Cortex of kidney (tissue), 1 donor: ENCODE measurements at places on chromosomes 1 and 21.

DNA sequence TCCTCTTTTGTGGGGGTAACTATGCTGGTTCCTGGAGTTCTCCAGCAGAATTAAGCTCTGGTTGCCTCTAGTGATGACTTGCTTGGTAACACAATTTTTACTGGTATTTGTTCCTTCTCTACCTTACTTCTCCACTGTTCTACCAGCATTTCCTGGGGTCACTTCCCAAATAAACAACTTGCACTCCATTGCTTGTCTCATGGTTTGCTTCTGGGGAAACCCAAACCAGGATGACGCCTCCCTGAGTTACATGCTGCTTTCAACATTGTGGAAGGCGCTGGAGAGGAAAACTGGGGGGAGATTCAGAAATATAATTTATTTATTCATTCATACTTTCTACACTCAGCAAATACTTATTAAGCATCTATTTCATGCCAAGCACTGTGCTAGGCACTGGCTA, 55.3 kb upstream of the AK4 start:
- no peak for DNase-seq

DNA sequence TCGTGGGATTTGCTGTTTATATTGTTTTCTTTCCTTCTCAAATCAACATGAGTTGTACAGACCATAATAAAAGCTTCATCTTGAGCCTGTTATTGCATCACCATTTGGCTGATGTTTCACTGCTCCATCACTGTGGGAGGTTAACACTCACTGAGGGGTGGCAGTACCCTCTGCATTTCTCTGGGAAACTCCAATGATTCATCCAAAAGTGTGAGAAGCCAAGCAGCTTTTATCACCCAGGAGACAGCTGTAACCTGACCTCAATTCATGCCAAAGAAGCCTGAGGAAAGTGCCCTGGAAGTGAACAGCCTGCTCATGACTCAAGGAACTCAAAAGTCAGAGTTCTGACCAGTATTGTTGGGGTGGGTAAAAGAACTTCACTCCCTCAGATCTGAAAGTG, 84.1 kb downstream of the GPR88 start:
- no peak for DNase-seq

GRCh38 chr1:246417813-246418564, 89.1 kb downstream of the SMYD3 start:
- no peak for DNase-seq

DNA sequence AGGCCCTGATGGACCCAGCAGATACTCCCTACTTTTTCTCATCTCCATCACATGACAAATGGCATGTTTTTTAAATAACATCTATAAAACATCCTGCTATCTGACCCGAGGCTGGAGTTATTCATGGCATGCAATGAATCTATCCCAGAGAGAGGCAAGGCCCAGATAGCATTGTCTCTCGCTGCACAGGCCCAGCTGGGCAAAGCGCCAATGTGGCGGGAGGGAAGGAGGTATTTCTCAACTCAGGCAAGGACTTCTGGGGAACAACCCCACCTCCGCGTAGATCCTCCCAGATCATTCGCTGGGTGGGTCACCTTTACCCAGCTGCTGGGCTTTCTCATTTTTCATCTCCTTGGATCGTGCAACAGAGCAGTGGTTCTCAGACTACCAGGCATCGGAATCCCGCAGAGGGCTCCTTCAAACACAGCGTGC, 59.8 kb downstream of the ERG start:
- no peak for DNase-seq

DNA sequence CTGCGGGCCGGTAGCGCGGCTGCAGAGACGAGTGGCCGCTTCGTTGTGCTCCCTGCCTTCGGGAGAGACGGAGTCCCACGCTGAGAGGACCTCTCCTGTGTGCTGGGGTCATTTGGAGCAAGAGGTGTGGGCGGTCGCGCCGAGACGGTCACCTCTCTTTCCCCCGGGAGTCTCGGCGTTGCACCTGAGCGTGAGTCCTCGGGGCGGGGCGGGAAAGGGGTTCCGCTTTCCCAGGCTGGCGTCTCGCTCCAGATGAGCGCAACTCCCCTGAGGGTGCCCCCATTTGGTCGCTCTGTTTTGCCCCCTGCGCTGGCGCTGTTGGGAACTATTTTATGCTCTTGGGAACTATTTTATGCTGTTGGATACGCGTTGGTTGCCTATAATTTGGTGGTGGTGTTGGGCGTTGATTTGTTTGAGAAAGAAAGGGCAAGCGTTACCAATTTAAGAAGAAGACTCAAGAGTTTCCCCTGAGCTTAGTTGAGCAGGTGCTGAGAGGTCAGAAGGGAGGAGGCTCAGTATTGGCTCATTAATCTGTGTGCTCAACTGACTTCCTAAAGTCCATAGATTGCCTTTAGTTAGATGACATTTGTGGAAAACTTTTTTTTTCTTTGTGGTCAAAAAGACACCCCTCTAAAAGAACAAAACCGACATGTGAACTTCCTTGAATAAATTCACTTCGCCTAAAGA, 683 bp downstream of the LRRC8B start:
- DNase-seq = no peak

DNA sequence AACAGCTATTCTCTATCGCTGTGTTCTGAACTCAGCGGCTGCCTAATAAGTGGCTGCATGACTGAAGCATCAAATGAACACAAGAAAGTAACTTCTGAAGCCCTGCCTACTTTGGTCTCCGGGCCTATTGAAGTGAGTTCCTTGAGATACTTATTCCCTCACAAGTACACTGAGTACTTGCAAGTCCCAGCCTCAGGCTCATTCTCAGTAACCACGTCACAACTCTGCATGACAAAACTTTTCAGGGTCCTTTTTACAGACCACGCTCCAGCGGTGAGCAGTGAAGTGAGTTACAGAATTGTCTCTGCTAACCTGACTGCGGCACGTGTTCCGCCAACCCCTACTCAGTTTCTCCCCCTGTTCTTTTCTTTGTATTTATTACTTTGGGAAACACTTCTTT, 1342.7 kb upstream of the ADGRL4 start:
- no peak for DNase-seq

GRCh38 chr21:38861056-38861455, 55.3 kb downstream of the ETS2 start:
- DNase-seq = no peak

DNA sequence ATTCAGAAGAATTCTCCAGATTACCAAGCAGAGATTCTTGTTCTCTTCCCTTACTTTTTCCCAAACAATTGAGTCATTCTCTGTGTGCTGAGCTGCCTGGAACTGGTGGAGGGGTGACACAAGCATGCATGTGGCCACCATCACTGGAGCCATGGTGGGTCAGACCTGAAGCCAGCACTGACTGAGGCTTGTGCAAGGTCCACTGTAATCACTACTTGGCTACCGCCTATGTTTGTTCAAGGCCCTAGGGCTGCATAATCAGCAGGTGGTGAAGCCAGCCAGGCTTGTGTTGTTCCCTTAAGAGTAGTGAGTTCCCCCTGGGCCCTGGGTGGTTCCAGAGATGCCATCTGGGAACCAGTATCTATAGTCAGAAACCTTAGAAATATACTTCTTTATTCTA, 183.8 kb downstream of the DNAH14 start:
- no peak for DNase-seq

DNA sequence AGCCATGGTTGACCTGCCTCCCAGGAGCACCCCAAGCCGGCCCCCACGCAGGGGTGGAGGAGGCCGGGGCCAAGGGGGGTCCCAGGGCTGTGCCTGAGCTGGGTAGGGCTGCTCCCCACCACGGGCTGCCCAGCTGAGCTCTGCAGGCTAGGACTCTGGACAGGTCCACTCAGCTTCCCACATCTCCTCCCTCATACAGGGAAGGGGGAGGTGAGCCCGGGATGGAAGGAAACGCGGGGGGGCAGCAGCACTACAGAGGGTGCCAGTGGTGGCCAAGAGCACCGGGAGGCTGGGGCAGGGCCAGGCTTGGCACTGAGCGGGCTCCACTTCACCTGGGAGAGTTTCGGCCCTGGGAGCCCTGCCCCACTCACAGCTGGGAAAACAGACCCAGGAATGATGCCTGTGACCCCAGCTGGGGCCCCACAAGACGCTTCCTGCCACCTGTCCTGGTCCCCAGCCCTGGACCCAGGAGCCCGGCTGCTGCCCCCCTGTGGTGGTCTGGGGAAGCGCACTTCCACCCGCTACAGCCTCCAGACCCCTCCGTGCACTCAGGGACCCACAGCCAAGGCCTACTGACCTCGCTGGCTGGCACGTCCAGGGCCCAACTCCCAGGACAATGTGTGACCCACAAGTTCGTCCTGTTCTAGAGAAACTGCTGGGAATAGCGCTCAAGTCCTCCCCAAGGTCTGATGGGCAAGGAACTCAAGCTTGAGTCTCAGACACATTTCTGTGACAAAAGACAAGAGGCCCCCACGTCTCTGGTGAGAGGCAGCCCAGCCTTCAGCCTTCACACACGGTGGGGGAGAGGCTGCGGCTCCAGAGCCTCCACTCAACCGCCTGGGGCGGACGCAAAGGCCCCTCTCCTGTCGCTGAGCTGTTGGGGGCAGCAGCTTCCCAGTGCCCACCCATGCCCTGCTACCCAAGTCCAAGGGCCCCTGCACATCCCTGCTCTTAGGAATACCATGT, 3.0 kb downstream of the AURKAIP1 start:
- no peak for DNase-seq

GRCh38 chr1:197149340-197149739, 2.9 kb upstream of the ASPM start:
- DNase-seq = no peak

GRCh38 chr1:199302554-199302953, 663.7 kb downstream of the PTPRC start:
- no peak for DNase-seq

DNA sequence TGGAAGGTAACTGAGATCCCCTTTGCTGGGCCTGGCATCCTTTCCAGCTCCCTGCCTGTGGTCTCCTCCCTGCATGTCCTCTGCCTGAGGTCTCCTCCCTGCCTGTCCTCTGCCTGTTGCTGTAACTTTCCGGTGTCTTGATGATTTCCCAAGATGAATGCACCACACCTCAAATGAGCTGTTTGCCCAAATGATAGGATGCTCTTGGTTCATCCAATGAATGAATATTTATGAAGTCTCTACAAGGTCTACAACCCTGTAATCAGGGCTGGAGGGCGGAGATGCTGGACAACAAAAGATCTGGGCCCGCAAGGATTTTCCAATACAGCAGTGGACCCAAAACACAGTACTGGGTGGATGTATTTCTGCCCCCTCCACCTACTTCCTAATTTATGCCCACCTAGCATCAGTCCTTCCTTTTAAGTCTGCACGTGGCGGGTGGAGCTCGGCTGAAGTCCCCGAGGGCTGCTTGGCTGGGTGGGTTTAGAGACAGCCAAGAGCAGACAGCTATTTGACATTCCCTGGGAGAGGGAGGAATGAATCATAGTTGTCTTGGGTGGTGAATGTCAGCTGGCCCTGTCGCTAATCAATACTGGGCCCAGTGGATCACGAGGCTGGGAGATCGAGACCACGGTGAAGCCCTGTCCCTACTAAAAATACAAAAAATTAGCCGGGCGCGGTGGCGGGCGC, 60.3 kb upstream of the GRHL3 start:
- DNase-seq = no peak

DNA sequence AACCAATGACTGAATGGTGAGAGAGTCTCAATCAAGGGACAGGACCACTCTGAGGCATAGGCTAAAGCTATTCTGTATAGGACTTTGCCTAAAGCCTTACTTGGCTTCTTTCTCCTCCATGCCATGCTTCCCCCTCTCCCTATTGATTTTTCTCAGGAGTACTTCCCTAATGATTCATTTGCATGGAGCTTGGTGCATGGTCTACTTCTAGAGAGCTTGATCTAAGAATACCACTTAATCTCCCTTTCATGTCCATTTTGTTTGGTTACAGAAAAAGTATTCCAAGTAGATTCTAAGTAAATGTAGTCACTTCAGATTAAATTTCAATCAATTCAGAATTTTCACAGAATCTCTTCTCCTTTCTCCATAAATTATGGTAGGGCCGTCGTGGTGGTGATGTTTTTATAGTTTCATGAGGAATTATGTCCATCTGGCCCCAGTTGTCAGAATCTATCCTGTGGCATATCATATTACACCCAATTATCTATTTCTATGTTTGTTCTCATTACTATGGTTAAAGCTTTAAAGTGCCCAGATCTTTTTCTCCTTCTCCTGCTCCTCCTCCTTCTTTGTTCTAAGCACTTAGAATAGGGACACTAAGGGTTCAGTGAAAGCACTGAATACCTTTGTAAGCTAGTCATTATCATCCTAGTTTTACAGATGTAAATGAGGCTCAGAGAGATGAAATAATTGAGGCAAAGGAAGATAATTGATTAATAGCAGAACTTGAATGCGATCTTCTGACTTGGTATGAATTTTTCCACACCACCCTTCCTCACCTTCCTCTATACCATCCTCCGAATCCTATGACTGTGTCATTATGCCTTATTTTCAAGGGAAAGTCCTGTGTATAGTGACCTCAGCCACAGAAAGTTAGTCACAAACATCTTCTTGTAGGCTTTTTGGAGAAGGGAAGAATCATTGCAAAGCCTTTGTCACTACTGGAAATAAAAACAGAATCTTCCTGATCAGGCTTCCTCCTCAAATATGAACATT, 85.6 kb upstream of the ZRANB2 start:
- DNase-seq = no peak

DNA sequence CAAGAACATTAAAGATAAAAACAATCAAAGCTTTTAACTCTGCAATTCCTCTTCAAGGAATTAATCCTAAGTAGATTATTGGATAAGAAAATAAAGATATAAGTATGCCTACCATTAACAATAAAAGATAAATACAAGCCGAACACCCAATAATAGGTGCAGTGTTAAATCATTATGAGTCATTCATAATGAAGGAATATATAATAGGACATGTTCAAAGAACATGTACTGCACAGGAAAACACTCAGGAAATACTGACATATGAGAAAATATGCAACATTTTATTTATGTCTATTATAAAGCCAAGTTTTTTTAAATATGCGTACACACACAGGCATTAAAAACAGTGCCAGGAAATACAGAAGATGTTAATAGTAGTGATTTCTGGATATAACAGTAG, 11.1 kb upstream of the EXO1 start:
- DNase-seq = no peak

DNA sequence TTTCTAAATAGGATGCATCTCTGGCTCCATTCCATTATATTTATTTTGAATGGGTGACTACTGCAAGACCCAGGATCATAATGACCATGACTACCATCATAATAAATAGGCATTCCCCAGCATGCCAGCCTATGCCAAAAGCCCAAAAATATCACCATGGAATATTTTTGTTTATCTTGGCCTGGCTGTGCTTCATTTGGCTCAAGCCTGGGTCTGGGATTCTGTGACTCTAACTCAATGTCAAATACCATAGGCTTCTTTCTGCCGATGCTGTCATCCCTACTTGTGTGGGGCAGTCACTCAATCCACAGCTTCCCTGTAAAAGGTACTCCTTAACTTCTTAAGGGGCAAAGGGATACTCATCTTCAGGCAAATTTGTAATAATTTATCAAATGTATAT, 66.6 kb downstream of the DIRAS3 start:
- DNase-seq = no peak

GRCh38 chr1:214808845-214809460, 206.0 kb downstream of the CENPF start:
- no peak for DNase-seq

DNA sequence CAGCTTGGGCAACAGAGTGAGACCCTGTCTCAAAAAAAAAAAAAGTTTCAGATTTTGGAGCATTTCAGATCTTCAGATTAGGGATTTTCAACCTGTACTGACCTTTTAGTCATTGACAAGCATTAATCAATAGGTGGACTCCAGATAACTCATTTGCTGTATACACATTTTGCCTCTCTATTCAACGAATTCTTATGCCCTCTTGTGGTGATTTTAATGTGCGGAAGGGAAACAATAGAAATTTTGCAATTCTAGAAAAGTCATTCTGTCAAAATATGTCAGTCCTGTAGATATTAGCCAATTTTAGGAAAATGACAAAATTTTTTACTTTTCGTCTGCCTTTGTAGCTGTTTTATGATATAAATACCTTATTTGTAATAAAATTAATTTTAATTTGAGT, 11.6 kb upstream of the OR2G2 start:
- DNase-seq = no peak

GRCh38 chr1:30402031-30402430, 321.4 kb downstream of the MATN1 start:
- no peak for DNase-seq
